ENCODE measurements at places on chromosomes 6 and 20.

DNA sequence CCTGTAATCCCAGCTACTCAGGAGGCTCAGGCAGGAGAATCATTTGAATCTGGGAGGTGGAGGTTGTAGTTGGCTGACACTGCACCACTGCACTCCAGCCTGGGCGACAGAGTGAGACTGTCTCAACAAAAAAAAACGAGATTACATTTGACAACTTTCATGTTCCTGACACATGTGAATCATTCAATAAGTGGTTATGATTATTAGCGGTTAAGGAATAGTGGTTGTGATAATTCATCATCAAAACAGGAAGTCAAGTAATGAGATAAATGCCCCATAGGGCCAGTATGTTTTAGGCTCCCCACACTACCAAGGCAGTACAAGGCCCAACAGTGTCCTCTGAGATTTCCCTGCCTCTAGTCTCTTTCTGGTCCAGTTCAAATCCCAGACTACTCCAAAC lies 2.5 kb downstream of the HDDC2 start:
- no peak for DNase-seq

DNA sequence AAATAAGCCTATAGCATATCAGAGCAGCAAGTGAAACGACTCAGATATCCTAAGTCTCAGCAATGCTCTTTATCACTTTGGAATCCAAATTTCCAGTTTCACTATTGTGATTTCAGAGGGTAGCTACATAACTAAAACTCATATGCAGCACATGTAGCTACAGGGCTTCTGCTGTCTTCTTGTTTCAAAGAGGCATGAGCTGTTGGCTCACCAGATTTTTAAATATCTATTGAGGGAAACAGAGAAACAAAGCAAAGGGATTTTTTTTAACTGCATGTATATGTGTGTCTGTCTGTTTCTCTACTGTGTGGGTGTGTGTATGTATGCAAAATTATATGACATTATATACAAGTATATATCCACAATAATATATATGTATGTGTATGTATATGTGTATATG lies 258.4 kb downstream of the HDGFL1 start:
- DNase-seq = peak; percentile 37

DNA sequence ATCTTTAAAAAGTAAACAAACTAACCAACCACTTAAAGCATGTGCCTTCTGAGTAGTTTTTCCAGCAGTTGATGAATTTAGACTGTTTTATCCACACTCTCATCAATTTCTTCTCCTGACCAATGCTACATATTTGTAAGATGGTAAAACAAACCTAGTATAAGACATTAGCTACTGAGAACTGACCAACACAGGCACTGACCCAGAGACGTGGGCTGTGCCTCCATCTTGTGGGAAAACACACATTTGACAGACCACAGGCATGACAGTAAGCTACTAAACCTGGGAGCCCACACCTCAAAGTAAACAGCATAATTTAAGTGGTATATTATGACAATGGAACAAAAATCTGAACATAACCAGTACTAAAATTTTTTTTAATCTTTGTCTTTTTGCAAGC lies 121.4 kb upstream of the NRSN1 start:
- DNase-seq = no peak

DNA sequence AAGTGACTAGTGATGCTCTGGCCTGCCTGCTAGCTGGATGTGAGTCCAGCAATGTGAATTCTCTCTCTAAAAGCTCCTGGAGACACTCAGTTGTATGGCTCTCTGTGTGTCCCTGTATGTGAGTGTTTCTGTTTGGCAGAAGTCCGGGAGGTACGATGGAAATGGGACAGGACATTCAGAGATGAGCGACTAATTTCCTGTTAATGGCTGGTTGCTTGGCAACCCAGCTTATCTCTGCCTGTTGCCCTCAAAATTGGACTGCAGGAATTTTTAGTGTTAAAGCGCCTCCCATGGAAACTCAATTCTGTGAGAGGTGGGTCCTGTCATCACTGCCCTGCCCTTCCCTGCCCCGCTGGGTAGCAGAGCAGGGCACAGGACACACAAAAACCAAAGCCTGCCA lies 136.8 kb upstream of the LRFN2 start:
- DNase-seq = no peak
